NCI-H1417 treated with DMSO at 0.1 percent for 48 hours (cell line): ENCODE measurements at places on chromosomes 6 and 20.

DNA sequence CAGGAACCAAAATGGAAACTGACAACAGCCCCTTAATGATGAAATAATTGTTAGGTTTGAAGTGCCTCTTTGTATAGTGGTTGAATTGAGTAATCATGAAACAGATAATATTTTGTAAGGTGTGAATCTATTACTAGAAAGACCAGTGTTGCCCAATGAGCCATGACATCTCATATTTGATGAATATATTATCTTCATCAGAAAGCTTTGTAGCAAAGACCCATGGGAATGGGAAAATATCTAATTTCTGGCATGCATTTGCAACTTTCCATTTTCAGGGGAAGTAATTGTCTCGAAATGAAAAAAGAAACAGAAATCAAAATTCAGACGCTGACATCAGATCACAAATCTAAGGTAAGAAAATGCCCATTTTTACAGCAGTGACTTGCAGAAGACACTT is 57.3 kb upstream of the LAMP5 start:
- DNase-seq = no peak

- DNase-seq = no peak
Observed at GRCh38 chr20:61405007-61405406, 152.9 kb downstream of the CDH4 start.

DNA sequence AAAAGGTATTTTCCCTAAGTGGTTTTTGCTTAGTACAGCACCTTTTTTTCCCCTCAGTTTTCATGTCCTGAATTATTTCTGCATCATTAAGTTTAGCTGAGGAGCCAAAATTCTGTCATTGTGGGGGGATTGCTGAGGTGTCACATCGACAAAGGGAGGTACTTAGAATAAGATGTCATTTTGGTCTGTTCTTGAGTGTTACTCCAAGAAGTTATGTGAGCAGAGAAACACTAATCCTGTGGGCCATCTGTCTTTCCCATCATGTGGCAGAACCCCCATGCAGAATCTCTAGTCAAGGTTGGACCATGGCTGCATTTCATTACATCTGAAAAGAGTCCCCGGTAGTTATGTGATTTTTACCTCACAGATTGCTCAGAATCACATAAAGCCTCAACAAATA is 167.8 kb upstream of the CENPW start:
- no peak for DNase-seq

DNA sequence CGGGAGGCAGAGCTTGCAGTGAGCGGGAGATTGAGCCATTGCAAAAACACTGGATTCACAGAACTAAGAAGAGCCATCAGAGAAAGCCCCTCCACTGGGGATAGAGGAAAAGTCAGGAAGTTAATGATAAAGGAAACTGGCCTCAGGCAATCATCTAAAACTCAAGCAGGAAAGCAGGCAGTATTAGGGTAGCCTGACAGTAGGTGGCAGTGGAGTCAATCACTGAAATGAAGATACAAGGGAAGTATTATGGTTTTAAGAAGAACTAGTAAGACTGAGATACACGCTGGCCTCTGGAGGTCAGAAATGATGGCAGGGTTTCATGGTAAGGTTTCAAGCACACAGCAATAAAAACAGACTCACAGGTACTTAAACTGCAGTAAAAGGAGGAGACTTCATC is 578.3 kb downstream of the HACE1 start:
- no peak for DNase-seq

DNA sequence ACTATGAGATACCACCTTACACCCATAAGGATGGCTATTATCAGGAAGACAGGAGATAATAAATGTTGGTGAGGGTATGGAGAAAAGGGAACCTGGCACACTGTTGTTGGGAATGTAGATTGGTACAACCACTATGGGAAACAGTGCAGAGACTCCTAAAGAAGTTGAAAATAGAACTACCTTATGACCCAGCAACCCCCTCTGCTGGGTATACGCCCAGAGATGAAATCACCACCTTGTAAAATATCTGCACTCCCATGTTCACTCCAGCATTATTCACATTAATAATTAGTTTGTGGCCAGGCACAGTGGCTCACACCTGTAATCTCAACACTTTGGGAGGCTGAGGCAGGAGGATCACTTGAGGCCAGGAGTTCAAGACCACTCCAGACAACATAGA is 26.8 kb downstream of the ZBTB9 start:
- no peak for DNase-seq

GRCh38 chr6:127582777-127583462 is 5.9 kb downstream of the C6orf58 start:
- no peak for DNase-seq

- no peak for DNase-seq
Observed at GRCh38 chr20:32429745-32430360, 71.7 kb downstream of the ASXL1 start.

DNA sequence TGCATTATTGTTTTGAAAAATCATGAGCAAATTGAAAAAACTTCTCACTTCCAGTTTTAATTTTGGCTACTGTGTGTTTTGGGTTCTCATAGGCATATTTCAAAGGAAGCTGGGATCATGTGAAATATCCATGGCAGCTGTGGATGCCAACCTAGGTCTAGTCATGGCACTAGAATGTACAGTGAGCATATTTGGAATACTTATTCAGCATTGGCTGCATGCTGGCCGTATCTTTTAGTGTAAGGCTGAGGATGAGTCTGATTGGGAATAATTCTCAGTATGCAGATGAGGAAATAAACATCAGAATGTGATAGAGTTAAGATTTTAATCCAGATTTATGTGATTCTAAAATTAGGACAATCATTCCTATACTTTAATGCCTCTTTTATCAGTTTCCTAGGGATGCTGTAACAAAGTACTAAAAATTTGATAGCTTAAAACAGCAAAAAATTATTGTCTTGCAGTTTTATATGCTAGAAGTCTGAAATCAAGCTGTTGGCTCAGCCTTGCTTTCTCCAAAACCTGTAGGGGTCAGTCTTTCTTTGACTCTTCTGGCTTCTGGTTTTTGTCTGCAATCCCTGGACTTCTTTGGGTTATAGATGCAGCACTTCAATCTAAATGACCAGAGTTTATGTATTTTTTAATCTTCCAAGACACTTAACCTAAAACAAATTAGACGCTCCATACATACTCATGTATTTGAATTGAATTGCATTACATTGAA is 37.7 kb upstream of the DEFB112 start:
- no peak for DNase-seq
